ENCODE measurements at places on chromosomes 5 and 9.

DNA sequence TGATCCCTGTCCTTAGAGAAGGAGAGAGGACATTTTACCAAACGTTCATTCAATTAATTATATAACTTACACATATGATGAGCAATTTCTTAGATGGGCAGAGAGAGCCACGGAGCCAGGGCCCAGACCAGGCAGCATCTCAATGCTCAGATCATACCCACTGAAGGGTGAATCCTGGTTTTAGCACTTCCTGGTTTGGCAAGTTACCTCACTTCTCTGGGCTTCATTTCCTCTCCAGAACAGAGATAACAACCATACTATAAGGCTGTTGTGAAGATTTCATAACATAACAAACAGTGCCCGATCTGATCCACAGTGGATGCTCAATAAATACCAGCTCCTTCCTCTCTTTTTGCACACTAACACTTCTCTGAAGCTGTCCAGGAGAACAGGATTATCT, 271.1 kb downstream of the DENND1A start:
- no peak for DNase-seq

DNA sequence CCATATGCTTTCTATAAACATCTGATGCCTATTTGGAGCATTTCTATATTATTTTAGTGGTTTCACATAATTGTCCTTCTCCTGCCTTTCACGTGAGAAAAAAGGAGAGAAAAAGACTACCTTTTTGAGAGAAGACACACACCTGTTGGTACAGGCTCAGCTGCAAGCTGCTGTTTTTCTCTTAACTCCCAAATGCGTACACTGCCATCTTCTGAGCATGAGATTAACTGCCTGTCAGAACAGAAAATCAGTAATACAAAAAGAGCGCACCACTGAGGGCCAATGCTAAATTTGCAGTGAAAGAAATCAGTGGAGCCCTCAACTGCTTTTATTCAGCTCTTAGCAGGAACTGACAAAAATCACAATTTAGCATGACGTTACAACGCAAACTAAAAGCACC, 54.9 kb downstream of the WDR41 start:
- no peak for DNase-seq

DNA sequence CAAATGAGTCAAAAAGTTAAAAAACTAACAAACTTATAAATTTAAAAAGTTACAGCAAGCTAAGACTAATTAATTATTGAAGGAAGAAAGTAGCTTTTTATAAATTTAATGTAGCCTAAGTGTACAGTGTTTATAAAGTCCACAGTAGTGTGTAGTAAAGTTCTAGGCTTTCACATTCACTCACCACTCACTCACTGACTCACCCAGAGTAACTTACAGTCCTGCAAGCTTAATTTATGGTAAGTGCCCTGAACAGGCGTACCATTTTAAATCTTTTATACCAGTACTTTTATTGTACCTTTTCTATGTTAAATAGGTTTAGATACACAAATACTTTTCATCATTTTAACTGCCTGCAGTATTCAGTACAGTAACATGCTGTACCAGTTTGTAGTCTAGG, 80.0 kb upstream of the C9orf72 start:
- DNase-seq: no peak

DNA sequence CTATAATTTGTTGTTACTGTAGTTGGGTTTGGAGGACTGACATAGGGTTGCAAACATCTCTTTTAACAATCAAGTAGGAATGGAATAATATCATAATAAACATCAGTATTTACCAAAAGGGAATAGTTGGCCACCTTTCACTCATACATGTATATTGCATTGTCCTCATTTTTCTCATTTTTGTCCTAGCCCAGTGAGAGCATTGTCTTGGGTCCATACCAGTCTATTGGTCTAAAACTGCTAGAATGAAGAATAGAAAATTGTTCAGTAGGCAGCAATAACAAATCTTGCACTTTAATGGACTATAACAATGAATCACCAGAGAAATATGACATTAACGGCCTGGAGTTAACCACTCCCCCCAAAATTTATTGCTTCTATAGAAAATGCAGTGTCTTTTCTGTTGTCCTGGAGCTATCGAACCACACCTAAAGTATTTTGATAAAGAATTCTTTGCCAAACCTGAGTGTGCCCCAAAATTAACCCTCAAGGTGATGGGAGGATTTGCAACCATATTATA, 80.9 kb upstream of the IL33 start:
- DNase-seq: no peak

DNA sequence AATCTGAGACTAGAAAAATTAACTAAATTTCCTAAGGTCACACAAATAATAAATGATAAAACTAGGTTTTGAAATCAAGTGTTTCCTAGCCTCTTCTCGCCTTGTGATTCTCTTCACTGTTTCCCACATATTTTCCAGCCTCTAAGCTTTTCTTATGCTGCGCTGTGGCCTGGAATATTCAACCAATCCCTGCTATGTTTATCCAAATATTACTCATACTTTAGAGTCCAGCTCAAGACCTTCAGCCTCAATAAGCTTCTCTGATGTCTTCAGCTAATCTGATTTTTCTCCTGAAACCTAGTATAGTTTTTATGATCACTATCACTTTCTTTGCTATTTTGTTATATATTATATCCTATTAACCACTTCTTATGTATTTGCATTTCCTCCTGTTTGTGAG, 303.1 kb upstream of the CDH6 start:
- no peak for DNase-seq

DNA sequence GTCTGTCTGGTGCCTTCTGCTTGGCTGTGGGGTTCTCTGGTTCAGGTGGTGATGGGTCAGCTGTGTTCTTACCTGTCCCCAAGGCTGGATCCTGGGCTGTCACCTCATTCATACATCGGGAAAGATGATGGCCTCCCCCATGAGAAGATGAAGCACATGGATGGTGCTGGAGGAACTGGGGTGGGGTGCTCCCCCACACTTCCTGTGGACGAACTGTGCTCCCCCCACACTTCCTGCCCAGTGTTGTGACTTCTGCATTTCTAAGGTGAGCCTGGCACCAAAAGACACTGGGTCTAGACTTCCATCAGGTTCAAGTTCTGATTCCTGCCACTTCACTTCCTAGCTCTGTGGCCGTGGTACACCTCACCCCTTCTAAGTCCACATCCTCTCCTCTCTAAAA, 4.3 kb upstream of the SURF6 start:
- DNase-seq: no peak

DNA sequence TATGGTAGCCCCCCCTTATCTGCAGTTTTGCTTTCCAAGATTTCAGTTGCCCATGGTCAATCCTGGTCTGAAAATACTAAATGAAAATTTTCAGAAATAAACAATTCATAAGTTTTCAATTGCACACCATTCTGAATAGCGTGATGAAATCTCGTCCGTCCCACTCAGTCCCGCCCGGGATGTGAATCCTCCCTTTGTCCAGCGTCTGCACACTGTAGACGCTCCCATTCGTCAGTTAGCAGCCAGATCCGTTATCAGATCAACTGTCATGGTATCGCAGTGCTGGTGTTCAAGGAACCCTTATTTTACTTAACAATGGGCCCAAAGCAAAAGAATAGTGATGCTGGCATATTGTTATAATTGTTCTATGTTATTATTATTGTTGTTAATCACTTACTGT, 98.6 kb downstream of the TMEM215 start:
- DNase-seq: no peak

DNA sequence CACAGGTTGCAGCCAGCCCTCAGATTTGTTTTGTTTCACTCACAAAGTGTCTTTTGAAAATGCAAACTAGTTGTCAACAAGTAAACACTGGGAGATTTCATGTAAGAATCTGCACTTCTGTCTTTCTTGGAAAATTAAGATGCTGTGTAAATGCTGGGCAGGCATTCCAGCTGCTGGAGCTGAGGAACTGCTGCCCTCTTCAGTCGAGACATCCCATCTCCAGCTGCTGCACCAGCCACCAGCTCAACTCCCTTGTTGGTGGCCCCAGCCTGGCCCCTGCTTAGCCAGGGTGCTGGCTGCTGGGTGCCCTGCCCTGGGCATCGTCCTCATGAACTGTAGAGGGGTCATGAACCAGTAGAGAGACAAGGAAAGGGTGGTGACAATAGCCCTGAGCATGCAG, 33.1 kb upstream of the AFAP1L1 start:
- no peak for DNase-seq

- DNase-seq: no peak
Observed at GRCh38 chr5:135502836-135503520, 32.8 kb downstream of the NEUROG1 start.

GRCh38 chr9:113056191-113057106, at the start of gene ZFP37:
Gene ZFP37 (minus strand): TSS chr9:113056724. CDS start chr9:113056688, 36 bp downstream.
- peak; percentile 91 for DNase-seq

DNA sequence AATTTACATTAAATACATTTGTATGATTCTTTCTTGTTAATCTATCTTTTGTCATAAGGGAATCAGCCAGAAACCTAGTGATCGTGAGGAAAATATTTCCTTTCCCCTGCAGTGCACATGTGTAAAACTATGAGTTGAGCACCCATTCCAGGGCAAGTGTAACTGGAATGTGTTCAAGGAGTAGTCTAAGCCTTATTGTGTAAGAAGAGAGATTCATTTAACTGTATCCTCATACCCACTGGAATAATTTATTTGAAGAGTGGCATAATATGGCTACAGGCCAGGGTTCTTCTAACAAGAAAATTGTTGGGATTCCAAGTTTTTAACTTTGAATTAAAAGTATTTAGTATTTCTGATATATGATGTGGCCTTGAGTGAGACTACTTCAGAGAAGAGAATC, 1692.7 kb downstream of the EFNA5 start:
- no peak for DNase-seq

DNA sequence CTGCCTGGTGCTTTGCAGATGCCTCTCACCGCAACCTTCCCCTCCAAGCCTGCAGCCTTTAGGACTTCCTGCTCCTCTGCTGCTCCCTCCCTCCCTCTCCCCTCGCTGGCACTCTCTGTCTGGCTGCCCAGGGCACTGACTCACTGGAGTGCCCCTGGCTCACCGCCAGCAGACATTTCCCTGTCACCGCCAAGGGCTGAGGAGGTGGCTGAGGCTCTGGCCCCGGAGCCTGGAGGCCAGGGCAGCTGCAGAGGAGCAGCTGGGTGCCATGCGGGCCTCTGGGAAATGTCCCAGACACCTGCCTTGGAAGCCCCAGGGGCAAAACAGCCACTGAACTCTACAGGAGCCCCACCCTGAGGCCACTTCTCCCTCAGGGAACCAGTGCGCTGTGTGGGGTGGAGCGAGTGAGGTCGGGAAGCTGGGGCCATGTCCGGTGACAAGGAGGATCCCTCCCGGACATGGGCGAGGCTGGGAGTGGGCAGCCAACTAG, 53.4 kb downstream of the TENT4A start:
- no peak for DNase-seq

DNA sequence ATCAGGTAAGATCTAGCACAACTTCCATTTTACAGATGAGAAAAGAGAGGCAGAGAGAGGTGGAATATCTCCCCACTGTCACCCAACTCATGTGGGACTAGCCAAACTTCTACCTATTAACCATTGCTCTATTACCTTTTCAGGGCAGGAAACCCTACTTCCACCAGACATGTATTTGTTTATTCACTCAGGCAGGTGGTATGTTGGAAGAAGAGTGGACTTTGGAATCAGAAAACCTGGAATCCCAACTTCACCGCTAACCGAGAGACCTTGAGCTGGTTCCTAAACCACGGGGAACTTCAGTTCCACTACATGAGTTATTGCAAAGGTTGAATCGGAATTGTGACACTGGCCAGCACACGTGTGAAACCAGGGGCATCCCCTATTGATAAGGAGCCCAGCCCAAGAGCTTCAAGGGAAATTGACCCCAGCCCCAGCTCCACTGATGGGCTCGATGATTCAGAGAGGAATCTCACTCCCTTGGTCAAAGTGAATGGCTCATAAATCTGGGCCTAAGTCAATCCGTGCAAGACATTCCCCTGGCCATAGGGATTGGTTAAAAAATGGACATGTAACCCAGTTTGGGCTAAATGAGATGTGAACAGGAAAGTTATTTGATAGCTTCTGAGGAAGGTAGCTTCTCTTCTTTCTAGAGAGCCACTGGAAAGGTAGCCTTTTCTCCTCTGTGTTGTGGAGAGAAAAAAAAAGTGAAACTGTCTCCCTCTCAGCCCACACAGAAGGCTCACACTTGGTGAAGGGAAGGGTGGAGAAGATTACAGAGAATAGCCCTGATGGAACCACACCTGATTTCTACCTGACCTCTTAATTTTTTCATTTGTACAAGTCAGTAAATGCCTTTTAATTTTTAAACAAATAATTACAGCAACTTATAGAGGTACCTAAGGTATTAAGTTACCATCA, 5.5 kb upstream of the GLIS3 start:
- no peak for DNase-seq

DNA sequence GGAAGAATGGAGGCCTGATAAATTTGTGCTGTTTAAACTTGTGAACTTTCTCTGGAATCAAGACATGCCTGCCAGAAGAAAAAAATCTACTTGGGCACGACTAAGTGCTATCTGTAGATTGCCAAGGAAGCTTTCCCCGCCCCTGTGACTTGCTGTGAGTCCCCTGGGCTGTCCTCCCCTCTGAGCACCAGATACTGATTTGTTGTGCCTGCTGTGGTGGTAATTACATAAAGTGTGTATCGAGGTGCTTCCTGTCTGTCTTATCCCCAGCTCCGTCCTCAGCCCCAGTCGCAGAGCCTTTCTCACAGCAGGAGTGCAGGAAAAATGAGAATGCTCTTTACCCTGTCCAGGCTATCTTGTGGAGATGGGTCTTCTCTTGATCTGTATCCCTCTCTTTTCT, 53.9 kb downstream of the TRIO start:
- no peak for DNase-seq

GRCh38 chr9:125529589-125530515, 177.2 kb downstream of the MAPKAP1 start:
- no peak for DNase-seq

- no peak for DNase-seq
Observed at GRCh38 chr9:76895186-76895585, 10.7 kb downstream of the PRUNE2 start.

DNA sequence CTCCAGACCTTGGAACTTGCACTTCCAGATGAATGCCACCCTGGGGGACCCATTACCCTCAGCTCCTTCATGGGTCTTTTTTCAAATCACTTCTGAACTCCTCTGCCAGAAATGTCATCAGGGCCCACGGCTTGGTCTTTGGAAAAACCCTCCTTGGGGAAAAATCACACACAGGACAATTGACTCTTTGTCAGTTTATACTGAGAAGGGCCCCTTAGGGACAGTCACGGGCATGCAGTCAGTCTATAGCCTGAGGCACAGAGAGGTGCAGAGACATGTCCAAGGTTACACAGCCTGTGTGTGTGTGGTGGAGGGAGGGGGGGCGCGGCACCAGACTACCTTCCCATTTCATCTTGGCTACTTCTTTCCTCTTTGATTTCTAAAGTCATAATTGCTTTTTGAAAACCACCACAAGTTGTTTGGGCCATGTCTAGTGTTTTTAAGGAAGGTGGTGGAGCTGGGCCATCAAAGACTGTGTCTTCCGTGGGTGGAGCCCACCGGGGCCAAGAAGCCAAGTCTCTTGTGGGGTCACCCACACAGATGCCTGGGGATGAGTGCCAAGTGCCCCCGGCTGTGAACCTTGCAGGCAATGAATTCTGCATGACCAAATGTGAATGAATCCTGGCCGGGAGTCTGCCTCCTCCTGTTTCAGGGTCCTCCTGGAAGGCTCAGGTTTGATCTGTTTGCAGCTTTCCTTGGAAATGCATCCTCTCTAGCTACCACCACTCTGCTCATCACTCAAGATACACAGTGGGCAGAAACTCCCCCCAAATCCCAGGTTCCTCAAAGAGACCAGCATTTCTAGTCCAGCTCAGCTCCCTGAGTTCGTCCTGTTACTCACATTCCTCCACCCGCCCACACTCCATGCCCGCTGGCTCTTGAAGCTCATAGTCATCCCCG, 200.1 kb upstream of the TBC1D2 start:
- peak; percentile 21 for DNase-seq

Measured in AG04450 (cell line).